ENCODE measurements at places on chromosomes 7 and 10. TPM values are rescaled to one million over a fixed set of nuclear protein-coding genes. Genes with fewer than 3 reads are reported as not detected.

- DNase-seq, result peak; percentile 62
These were observed 31.2 kb downstream of the SMNDC1 start for GRCh38 chr10:110273474-110273873.

DNA sequence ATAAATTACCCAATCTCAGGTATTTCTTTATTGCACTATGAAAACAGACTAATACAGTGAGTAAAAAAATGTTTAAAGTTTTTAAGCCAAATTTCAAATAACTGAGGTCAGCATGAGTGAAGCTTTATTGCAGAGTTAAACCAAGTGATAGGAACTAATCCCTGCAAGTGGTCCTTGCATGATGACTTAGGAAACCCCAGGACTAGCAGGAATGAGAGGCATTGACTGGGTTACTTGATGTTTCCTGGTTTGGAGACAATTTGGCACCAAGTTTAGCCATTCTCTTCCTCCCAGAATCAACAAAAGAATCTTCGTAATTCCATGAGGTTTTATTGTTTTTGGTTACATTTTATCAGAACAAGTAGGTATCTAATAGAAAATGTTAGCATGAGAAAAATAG, 194.2 kb downstream of the BICC1 start:
- no peak for DNase-seq

Gene TRIM50
- 0.31 TPM for total RNA-seq

Gene FAM237B
- total RNA-seq, result not detected

DNA sequence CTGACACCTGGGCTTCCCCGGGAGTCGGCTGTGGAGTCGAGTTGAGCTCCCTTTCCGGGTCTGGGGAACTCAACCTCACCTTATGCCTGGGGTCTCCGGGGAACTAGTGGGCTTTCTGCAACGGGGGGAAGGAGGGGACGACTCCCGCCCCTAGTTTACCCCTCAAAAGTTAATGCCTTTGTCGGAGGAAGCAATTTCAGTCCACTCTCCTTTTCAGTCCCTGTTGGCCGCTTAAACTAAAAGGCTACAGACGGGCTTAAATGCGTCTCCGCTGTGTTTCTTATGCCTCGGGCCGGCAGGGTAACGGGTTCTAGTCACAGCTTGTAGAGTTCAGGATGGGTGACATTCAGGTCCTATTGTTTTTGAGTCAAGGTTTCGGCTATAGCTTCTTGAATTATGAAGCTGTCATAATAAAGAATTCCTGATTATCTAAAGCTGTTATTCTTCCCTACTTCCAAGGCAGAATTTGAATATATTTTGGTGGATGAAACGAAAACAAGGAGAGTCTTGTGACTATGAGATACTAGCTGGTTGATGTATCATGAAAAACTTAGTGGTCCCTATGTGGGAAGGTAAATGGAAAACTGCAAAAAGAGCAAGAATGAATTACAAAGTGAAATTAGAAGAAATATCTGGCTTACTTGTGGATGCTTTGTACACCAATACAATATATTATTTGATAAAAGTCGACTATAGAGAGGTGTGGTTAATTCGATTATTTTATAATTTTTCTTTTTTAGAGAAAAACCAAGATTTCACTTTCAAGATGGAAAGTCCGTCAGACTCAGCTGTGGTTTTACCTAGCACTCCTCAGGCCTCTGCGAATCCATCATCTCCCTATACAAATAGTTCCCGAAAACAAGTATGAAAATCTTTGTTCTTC, 495 bp downstream of the SFR1 start:
- no peak for DNase-seq

Gene HOXA7
- not detected for total RNA-seq

Gene OR13A1
- not detected for total RNA-seq

- DNase-seq, result peak; percentile 51
These were observed 36.7 kb downstream of the PFKFB3 start for GRCh38 chr10:6239213-6239991.

Gene PCLO
- total RNA-seq, result 2.7 TPM

Gene GPR146
- total RNA-seq, result 15.8 TPM

- DNase-seq, result no peak
These were observed 79.8 kb upstream of the PDE1C start for GRCh38 chr7:32150039-32150438.

Gene DOCK1
- 78.8 TPM for total RNA-seq

- DNase-seq, result no peak
These were observed 178.9 kb upstream of the LYZL1 start for GRCh38 chr10:29109707-29110571.

Gene SFTPA1
- not detected for total RNA-seq

Gene GNGT1
- not detected for total RNA-seq

DNA sequence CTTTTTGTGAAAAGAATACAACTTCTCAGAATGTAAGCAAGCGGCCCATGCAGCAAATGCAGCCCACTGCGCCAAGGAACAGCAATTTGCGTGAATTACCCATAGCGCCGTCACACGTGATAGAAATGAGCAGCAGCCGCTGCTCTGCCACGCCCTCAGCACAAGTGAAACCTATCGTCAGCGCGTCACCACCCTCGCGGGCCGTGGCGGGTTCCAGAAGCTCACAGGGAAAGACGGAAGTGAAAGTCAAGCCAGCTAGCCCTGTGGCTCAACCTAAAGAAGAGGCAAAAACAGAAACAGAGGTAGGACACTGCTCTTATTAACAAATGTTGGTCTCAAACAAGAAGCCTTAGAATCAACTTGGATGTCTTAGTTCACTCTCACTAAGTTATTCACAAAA, 70.5 kb downstream of the SHH start:
- peak; percentile 13 for DNase-seq

DNA sequence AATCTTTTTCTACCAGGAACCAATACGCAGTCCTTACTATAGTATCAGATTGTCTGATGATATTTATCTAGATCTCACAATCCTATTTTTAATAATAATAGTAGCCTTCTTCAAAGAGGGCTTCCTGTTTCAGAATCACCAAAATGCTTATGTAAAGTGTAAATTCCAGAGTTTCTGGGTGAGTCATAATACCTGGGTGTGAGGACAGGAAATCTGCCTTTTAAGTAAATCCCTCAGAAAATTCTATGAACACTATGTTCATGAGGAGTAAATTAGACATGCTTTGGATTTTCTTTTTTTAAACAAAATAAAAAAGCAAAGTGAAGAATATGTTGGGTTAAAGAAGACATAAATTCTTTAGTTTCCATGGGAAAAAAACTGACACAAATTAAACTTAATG, 20.5 kb downstream of the DKK1 start:
- no peak for DNase-seq

- DNase-seq, result peak; percentile 31
These were observed 58.9 kb downstream of the FRMPD2 start for GRCh38 chr10:48215486-48216203.

Gene ZNF316
- 30.1 TPM for total RNA-seq

Gene CDHR3
- 4.1 TPM for total RNA-seq

DNA sequence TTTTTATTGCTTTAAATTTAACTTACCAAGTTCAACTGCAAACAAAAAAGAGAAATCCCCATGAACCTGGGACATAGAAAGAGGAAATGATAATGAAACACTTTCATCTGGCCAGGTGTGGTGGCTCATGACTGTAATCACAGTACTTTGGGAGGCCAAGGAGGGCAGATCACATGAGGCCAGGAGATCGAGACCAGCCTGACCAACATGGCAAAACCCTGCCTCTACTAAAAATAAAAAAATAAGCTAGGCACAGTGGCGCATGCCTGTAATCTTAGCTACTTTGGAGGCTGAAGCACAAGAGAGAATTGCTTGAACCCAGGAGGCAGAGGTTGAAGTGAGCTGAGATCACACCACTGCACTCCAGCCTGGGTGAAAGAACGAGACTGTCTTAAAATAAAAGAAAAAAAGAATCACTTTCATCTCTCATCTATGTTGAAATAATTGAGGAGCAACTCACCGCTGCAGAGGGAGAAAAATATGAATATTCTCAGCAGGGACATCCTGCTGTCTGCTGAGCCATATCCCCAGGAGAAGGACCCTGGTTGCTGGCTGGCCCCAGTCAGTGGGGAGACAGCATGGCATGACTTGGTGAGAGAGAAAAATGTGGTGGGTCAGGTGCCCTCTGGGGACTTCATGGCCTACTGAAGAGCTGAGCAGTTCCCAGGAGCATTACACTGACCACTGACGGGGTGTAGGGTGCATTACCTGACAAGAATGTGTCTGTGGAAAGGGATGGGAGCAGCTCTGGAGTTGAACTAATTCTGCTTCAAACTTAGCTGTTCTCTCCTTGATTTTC, 22.8 kb upstream of the TARP start:
- no peak for DNase-seq

DNA sequence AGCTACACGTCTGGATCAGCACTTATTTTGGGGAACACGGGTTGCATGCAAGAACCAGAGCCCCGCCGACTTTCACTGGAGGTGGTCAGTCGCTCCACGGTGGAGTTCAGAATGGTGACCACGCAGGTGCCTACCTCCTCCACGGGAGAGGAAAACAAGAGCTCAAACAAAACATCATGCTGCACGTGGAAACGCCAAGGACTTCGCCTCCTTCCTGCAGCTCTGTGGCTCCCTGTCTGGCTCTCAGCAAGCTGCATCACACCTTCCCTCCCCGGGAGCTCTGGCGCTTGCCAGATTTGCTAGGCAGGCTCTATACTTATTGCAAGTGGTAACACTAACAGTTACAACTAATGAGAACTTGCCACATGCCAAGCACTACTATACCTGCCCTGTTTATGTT, 26.0 kb downstream of the GSDME start:
- DNase-seq, result no peak

Gene MEIG1
- not detected for total RNA-seq

Gene POLR2J2
- total RNA-seq, result 6.9 TPM

DNA sequence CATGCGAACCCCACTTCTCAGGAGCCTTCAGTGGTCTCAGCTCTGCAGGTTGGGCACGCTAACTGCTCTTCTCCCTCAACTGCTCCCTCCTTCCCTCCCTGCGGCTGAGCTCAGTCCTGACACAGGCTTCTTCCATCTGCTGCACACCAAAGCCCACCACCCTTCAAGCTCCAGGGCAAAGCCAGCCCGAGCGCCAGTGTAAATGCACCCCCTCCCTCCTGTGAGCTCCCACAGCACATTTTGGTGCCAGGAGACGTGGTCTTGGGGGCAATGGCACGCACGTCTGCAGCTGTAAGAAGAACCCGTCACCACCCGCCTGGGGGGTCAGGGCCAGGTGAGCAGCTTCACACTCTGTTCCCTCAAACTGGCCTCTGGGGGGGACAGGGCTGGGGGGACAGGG, 15.9 kb downstream of the VIPR2 start:
- DNase-seq, result no peak

GRCh38 chr10:43259213-43259991, 7.5 kb downstream of the RASGEF1A start:
- DNase-seq, result no peak

DNA sequence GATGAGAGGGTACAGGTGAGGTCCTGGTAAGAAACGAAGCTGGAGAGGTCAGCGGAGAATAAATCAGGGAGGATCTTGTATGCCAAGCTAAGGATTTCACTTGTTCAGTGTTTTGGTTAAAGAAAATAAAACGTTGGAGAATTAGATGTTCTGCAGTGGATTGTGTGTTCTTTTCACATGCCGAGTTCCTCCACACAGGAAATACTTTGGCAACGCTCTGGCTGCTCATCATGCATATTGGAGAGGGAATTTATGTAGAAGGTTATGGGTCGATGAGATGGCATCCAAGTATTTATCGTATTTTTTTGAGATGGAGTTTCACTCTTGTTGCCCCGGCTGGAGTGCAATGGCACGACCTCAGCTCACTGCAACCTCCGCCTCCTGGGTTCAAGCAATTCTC, 11.0 kb downstream of the RPS24 start:
- no peak for DNase-seq

- DNase-seq, result no peak
These were observed 2.3 kb upstream of the SH2B2 start for GRCh38 chr7:102284399-102284798.

Gene SAMD9L
- 11.8 TPM for total RNA-seq

- DNase-seq, result peak; percentile 77
These were observed 68.8 kb upstream of the RSU1 start for GRCh38 chr10:16886031-16886430.

GRCh38 chr7:41336981-41337380, 365.9 kb downstream of the INHBA start:
- DNase-seq, result peak; percentile 47

Gene TFEC
- 1.5 TPM for total RNA-seq

Gene LRRN3
- total RNA-seq, result 2.5 TPM

DNA sequence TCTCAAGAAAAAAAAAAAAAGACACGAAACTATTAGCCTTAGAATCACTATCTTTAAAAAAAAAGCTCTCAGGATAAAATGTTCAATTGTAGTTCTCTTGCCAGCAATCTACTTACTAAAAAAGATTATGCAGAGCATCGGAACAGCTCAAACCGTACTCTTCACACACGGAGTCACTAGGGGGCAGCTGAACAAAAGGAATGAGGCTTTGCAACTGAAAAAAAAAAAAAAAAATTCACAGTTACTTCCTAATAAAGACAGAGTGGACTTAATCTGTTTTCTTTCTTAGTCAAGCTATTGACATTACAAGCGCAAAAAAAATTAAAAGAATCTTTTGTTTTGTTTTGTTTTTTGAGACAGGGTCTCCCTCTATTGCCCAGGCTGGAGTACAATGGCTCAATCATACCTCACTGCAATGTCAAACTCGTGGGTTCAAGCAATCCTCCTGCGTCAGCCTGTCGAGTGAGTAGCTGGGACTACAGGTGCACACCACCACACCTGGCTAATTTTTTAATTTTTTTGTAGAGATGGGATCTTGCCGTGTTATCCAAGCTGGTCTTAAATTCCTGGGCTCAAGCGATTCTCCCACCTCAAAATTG, 11.5 kb downstream of the PMS2 start:
- peak; percentile 83 for DNase-seq

Gene TMEM140
- total RNA-seq, result 4.0 TPM

- no peak for DNase-seq
These were observed 108.7 kb downstream of the DOCK1 start for GRCh38 chr10:127013691-127014473.

DNA sequence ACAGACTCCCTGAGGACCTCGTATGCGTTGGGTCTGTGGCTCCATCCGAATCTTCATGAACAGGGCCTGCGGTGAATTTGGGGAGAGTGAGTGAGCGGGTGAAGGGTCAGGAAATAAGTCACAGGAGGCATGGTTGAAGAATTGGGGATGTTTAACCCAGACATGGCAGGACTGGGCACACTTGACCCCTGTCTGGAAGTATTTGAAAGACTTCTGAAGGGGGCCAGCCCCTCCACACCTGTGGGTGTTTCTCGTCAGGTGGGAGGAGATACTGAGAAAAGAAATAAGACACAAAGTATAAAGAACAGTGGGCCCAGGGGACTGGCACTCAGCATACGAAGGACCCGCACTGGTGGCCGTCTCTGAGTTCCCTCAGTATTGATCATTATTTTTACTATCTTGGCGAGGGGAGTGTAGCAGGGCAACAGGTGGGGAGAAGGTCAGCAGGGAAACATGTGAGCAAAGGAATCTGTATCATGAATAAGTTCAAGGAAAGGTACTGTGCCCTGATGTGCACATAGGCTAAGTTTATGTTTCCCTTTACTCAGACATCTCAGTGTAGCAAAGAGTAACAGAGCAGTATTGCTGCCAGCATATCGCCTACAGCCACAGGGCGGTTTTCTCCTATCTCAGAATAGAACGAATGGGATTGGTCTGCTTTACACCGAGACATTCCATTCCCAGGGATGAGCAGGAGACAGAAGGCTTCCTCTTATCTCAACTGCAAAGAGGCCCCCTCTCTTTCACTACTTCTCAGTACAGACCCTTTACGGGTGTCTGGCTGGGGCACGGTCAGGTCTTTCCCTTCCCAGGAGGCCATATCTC, 38.2 kb upstream of the PFKFB3 start:
- DNase-seq, result no peak

- DNase-seq, result no peak
These were observed 152.7 kb upstream of the GLI3 start for GRCh38 chr7:42389697-42390096.

Gene ANKRD2
- total RNA-seq, result 29.7 TPM

Gene ANXA8L1
- 23.3 TPM for total RNA-seq

GRCh38 chr7:102896585-102896984, 16.2 kb upstream of the LRRC17 start:
- no peak for DNase-seq

Measured in tongue (tissue), 3 donors.